ENCODE measurements at places on chromosomes 11 and 22.

DNA sequence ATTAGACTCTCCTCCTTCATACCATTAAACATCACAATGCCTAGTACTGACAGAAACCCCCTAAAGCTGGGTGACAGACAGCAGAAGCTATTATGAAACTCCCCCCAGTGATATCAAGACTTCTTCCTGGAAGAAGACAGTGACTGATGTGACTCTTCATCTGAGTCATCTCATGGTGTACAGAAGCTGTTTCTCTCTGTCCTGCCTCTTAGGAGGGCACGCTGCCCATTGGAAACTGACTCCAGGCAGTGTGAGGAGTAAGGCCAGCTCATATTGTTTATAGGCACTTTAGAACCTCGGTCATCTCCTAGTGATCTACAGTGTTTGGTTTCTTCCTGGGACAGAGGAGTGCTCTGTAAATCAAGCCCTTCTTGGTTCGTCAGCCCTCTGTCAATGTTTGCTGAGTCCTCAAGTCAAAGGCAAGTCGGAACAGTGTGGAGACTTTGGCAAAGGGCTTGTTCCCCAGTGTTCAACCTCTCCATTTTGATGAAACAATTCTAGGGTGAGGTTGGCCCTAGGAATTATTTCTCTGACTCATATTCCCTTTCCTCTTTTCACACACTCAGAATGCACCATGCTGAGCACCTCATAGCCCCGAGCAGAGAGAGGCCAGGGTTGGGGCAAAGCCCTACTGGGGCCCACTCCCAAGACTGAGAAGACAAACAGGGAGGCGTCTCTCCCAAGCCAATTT, 172.5 kb upstream of the TMEM45B start:
- no peak overlapping the region for H3K4me3 ChIP-seq
- no peaks in the 10 kb centered on the region for H3K36me3 ChIP-seq
- H3K4me1 ChIP-seq = no peaks in the 10 kb centered on the region
- no peak for DNase-seq

DNA sequence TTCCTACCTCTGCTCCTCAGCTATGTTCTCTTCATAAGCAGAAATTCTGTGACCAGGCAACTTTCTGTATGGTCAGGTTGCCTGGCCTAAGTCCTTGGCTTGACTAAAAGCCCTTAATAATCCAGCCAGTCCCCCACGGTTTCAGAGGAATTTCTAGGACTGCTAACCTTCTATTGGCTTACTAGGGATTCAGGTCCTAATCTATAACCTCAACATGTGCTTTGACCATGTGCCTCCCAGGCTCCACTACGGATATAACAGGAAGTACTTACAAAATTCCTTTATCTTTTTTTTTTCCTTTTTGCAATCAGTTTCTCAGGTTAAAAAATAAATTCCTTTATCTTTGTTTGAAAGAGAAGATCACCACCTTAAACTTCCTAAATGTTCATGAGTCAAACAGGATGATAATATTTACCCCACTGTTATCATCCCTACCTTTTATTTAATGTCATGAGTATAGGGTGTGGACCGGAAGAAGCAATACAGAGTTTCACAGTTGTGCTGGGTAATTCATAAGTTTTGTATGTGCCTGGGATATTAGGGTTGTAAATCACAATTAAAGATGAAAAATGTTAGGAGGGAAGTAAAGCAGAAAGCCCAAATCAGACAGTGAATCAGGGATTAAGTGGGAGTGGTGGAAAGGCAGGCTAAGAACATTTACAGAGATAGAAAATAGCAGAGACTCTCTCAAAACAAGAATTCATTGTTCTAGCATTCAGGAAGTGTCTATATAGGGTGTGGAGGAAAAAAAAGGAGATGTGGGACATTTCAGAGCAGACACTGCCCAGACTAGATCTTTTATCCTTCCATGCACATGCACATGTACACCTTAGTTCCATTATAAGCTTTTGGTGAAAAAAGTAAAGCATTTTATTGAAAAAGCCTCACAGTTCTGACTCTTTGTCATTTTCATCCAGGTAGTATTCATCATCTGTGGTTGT, 10.7 kb upstream of the POGLUT3 start:
- no peaks in the 10 kb centered on the region for H3K27me3 ChIP-seq
- no peaks in the 10 kb centered on the region for H3K36me3 ChIP-seq
- no peaks in the 10 kb centered on the region for H3K4me1 ChIP-seq
- no peak for DNase-seq
- H3K4me3 ChIP-seq = no peak overlapping the region

DNA sequence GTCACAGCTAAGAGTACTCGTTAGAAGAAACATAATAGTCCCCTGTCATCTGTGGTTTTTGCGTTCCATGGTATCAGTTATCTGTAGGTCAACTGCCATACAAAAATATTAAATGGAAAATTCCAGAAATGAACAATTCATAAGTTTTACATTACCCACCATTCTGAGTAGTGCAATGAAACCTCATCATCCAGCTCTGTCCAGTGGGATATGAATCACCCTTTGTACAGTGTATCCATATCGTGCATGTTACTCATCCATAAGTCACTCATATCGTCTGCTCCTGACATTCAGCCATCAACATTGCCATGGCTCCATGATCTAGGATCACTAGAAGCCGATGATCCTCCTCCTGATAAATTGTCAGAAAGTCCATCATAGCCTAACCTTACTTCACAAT, 174.9 kb upstream of the C11orf87 start:
- H3K27me3 ChIP-seq = no peaks in the 10 kb centered on the region
- H3K4me3 ChIP-seq = no peak overlapping the region
- no peaks in the 10 kb centered on the region for H3K4me1 ChIP-seq
- no peaks in the 10 kb centered on the region for H3K36me3 ChIP-seq
- DNase-seq = no peak
- H3K27ac ChIP-seq = no peak overlapping the region

GRCh38 chr11:10793470-10794255, 15.1 kb downstream of the EIF4G2 start:
- H3K27ac ChIP-seq = no peak overlapping the region
- H3K4me3 ChIP-seq = no peak overlapping the region
- H3K4me1 ChIP-seq = peaks cover 14% of the 10 kb centered on the region
- H3K27me3 ChIP-seq = peaks cover 2% of the 10 kb centered on the region

GRCh38 chr11:78109081-78110015, 29.7 kb upstream of the NDUFC2 start:
- DNase-seq = no peak
- H3K36me3 ChIP-seq = peaks cover 9% of the 10 kb centered on the region
- H3K4me3 ChIP-seq = no peak overlapping the region
- no peaks in the 10 kb centered on the region for H3K4me1 ChIP-seq

- H3K27ac ChIP-seq = no peak overlapping the region
- no peak for DNase-seq
- H3K4me3 ChIP-seq = no peak overlapping the region
- H3K36me3 ChIP-seq = peaks cover 58% of the 10 kb centered on the region
- H3K4me1 ChIP-seq = peaks cover 76% of the 10 kb centered on the region
These were observed 54.4 kb downstream of the TRAF6 start for GRCh38 chr11:36455658-36456111.

DNA sequence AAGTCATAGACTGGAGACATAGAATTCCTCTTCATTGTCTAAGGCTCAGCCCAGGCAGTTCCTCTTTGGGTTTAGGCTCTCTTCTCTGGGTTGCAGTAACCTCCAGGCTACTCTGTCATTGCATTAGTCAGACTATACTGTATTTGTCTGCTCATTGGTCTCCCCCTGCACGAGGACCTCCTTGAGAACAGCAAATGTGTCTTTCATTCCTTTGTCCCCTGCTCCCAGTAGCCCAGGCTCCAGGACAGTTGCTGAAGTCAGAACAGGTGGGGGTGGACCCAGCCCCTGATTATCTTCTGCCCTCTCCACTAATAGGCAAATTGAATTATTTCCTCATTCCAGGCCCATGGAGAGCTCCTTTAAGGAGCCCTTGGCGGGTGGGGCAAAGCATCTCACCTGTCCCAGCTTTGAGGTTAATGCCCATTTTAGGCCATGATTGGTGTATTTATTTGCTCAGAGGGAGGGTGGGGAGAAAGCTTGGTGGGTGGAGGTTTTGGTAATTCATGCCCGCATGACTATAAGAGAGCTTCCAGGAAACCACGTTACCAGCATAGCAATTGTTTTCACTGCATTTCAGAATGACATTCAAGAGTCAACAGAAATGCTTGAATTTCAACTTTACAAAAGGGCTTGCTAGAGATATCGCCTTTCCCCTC, 40.9 kb downstream of the NAV2 start:
- no peak overlapping the region for H3K4me3 ChIP-seq
- no peak overlapping the region for H3K27ac ChIP-seq
- no peaks in the 10 kb centered on the region for H3K4me1 ChIP-seq

- no peaks in the 10 kb centered on the region for H3K4me1 ChIP-seq
- H3K27me3 ChIP-seq = no peaks in the 10 kb centered on the region
- H3K36me3 ChIP-seq = peaks cover 54% of the 10 kb centered on the region
- no peak overlapping the region for H3K4me3 ChIP-seq
- no peak for DNase-seq
These were observed 12.9 kb downstream of the DPP3 start for GRCh38 chr11:66493130-66493529.

- H3K27me3 ChIP-seq = no peaks in the 10 kb centered on the region
- no peak overlapping the region for H3K4me3 ChIP-seq
- no peaks in the 10 kb centered on the region for H3K36me3 ChIP-seq
- H3K27ac ChIP-seq = no peak overlapping the region
- no peaks in the 10 kb centered on the region for H3K4me1 ChIP-seq
These were observed 38.8 kb upstream of the TPBGL start for GRCh38 chr11:75201771-75202170.

- H3K4me1 ChIP-seq = no peaks in the 10 kb centered on the region
- no peak for DNase-seq
- no peaks in the 10 kb centered on the region for H3K36me3 ChIP-seq
These were observed 125.7 kb downstream of the TENM4 start for GRCh38 chr11:79314906-79315689.

DNA sequence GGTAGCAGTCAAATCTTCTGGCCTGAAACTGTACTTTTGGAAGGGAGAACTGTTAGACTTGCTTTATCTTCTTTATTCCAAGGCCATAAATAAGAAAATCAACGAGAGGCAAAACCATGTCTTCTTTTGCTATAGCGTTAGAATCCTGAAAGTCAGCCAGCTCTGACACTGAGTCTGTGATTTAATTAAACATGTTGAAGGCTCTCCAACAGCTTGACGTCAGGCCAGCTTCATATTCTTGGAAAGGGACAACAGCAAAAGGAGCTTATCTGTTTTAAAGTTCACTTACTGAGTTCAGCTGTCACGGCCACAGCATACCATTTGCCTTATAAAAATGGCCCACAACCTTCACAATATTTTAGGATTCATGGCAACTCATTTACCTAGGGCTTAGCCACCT, 131.0 kb upstream of the LDLRAD3 start:
- no peak overlapping the region for H3K4me3 ChIP-seq
- no peak for DNase-seq
- H3K4me1 ChIP-seq = no peaks in the 10 kb centered on the region
- H3K36me3 ChIP-seq = peaks cover 3% of the 10 kb centered on the region

GRCh38 chr11:22197139-22198005, 4.5 kb downstream of the ANO5 start:
- H3K4me1 ChIP-seq = peaks cover 5% of the 10 kb centered on the region
- no peak for DNase-seq
- no peak overlapping the region for H3K27ac ChIP-seq

GRCh38 chr11:8793114-8793777, 110.7 kb downstream of the RPL27A start:
- H3K36me3 ChIP-seq = no peaks in the 10 kb centered on the region
- no peaks in the 10 kb centered on the region for H3K27me3 ChIP-seq
- no peak overlapping the region for H3K4me3 ChIP-seq
- no peak for DNase-seq
- no peaks in the 10 kb centered on the region for H3K4me1 ChIP-seq

DNA sequence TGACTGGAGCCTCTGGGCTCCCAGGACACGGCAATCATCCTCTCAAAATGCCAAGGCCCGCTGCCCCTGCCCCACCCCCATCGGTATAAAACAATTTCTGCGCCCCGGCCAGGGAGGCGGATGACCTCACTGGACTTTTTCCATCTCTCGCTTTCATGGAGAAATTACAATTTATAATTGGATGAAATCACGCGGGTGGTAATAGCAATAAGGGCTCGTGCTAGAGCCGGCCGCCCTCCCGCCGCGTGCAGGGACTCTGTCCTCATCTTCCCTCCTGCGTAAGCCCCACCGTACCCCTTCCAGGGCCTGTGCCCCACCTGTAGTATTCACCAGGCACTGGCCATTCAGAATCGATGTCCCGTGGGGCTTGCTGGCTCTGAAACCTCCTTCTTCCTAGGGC, 64.5 kb downstream of the MACROD1 start:
- no peaks in the 10 kb centered on the region for H3K36me3 ChIP-seq
- no peak overlapping the region for H3K4me3 ChIP-seq
- no peaks in the 10 kb centered on the region for H3K27me3 ChIP-seq
- no peak overlapping the region for H3K27ac ChIP-seq
- no peaks in the 10 kb centered on the region for H3K4me1 ChIP-seq
- DNase-seq = no peak

- no peaks in the 10 kb centered on the region for H3K4me1 ChIP-seq
- no peak overlapping the region for H3K27ac ChIP-seq
These were observed 260.6 kb downstream of the SOX6 start for GRCh38 chr11:16095756-16096155.

DNA sequence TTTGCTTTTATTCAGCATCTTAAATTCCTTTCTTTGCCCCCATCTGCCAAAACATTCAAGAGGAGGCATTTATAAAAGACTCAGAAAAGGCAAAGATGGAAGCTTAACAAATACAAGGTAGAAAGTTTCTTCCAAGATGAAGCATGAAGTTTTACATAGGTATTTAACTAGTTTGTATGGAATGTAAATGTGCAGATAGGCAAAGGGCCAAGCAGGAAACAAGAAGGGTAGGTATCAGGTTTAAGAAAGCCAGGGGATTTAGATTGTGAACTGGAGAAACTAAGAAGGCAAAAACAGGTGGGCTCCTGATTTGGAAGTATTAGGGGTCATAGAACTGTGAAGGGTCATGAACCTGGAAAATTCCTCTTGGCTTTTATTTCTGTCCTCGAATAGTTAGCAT, 62.6 kb downstream of the PPP2R1B start:
- H3K4me3 ChIP-seq = no peak overlapping the region
- H3K4me1 ChIP-seq = peaks cover 2% of the 10 kb centered on the region
- H3K36me3 ChIP-seq = peaks cover 30% of the 10 kb centered on the region
- no peak overlapping the region for H3K27ac ChIP-seq
- no peak for DNase-seq
- no peaks in the 10 kb centered on the region for H3K27me3 ChIP-seq

DNA sequence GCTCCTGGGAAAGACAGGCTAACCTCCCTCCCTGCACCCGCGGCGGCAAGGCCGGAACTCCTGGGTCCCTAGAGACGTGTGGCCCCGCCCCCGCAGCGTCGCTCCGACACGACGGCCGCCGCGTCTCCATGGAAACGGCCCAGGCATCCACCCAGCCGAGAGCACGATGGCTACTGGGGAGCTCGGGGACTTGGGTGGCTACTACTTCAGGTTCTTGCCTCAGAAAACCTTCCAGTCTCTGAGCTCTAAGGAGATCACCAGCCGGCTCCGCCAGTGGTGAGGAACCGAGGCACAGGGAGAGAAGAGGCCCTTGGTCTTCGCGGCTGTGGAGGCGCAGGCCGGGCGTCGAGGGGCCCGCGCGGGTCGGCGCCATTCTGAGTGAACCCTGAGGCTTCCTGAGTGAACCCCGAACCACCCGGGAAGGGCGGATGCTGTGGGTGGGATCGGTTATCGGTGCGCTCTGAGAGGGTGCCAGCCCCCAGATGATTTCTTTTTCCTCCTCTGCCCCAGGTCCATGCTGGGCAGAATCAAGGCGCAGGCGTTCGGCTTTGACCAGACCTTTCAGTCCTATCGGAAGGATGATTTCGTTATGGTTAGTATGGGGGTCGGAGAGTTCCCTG, at the start of gene CFAP300:
Gene CFAP300 (plus strand): TSS at position 133 of the 620 bp plus-strand sequence. CDS start 34 bp downstream, at position 167.
- DNase-seq = peak; percentile 41
- H3K4me3 ChIP-seq = no peak within 1 kb of the TSS
- peaks cover 7% of the 10 kb centered on the region for H3K4me1 ChIP-seq
- peaks cover 21% of the 10 kb centered on the region for H3K27me3 ChIP-seq

GRCh38 chr11:134215836-134216235, 7.9 kb downstream of the NCAPD3 start:
- H3K36me3 ChIP-seq = peaks cover 29% of the 10 kb centered on the region
- no peaks in the 10 kb centered on the region for H3K4me1 ChIP-seq
- H3K27me3 ChIP-seq = no peaks in the 10 kb centered on the region
- no peak overlapping the region for H3K4me3 ChIP-seq
